Thyroid gland (tissue), 4 donors: ENCODE measurements at places on chromosomes 4 and X.

- DNase-seq: peak; percentile 35
These were observed 26.5 kb downstream of the ZNF81 start for GRCh38 chrX:47863187-47863586.

- DNase-seq: peak; percentile 46
These were observed 18.6 kb downstream of the TBC1D1 start for GRCh38 chr4:37909332-37910090.

- DNase-seq: no peak
These were observed 203.9 kb downstream of the SOWAHB start for GRCh38 chr4:76694056-76694455.

GRCh38 chr4:120692964-120693363 is 229.6 kb downstream of the PRDM5 start:
- no peak for DNase-seq

DNA sequence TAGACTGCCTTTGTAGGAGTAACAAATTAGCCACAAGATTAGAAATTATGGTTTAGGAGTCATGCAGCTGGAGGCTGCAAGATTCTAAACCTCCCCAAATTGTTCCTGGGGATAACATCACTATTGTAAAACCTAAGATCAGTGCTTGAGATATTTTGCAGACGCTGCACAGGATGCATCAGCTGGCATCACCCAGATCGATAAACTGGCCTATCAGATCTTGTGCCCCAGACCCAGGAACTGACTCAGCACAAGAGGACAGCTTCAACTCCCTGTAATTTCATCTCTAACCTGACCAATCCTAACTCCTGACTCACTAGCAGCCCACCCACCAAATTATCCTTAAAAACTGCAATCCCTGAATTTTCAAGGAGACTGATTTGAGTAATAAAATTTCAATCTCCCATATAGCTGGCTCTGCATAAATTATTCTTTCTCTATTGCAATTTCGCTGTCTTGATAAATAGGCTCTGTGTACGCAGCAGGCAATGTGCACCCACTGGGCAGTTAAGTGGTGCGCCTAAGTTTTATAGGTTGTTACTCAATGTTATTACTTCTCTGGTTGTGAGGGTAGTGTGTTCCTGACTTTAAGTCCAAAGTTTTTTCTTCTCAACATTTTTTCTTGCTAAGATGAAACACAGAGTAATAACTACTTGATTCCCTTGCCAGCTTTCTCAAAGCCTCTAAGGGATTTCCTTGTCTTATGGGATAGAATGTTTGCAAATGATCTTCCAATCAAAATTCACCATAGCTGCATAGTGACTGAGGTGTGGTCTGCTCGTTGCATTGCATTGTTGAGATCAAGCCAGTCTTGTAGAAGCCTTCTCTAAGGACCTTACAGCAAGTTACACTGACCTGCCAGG is 312.3 kb upstream of the DKK2 start:
- no peak for DNase-seq

DNA sequence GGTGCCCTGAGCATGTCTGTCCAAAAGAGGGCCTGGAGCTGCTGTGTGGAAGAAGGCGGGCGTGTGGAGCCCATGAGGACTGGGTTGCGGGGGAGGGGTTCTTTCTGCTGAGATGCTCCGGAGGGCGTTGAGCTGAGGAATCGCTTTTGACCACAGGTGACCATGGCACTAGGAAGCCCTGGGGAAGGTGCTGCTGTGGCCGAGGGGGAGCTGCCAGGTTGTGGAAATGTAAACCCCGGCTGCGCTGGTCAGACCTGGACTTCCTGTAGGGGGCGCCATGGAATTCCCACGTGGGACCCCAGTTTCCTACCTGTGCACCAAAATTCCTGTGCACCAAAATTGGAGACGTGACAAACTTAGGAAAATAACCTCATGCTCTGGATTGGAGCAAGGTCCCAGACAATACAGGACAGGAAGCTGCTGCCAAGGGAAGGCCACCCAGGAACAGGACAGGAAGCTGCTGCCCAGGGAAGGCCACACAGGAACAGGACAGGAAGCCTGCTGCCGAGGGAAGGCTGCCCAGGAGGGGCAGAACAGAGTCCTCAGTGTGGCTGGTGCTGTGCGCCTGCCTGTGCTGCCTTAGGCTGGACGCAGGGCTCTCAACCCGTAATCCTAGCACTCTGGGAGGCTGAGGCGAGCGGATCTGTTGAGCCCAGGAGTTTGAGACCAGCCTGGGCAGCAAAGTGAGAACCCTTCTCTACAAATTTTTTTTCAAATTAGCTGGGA is 28.4 kb upstream of the UVSSA start:
- no peak for DNase-seq

DNA sequence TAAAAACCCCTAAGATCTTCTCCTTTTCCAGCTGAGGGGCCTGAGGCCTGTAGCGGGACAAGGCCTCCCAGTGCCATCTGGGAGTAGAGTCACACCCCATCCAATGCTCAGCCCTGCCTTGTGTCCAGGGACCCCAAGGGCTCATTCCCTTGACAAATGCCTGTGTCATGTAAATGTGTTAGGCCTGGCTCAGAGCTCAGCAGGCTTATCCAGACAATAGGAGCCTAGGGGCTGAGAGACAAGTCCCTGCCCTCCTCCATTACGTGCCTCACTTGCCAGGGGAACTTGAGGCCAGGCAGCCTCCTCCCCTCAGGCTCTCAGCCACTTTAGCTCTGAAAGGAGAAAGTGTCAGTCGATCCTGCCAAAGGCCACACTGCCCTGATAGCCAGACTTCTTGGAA is 166.8 kb upstream of the MAMLD1 start:
- no peak for DNase-seq

DNA sequence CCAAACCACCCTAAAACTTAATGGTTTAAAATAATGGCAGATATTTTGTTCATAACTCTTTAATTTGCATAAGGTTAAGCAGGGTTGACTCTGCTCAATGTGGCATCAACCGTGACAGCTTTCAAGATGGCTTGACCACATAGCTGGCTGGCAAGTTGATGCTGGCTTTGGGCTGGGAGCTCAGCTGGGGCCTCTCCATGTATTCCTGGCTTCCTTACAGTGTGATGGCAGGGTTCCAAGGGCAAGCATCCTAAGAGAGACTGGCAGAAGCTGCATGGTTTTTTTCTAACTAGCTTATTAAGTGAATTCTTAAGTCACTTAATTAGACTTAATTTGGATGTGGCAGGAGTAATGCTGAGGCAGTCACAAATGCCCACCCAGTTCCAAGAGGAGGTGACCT is 4.5 kb downstream of the RP2 start:
- DNase-seq: peak; percentile 58

DNA sequence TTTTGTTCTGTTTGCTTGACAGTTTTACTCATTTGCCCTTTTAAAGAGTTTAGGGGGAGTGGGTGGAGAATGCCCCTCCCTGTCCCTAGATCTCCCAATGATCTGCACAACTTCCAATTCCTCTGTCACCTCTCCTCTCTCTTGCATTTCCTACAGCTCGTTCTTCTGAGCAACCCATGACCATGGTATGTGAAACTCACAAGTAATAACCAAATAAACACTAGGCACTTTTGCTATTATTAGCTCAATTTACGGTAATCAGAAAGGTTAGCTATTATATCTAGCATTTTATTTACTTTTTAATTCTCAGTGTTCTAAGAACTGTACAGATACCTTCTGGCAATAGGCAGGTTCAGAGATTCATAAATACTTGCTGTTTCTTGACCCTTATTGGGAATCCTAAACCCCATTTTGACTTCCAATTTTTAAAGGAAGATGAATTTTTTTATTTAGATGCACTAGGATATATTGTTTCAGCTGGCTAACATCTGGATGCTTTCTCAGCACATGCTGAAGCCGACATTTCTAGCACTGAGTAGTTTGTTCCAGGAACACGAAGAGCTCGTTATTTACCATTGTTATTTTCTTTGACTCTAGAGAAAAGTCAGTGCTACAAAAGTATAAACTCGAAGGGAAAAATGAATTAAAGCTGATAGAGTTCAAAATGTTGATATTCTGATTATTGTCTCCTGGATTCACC is 194.7 kb upstream of the TLL1 start:
- DNase-seq: no peak

DNA sequence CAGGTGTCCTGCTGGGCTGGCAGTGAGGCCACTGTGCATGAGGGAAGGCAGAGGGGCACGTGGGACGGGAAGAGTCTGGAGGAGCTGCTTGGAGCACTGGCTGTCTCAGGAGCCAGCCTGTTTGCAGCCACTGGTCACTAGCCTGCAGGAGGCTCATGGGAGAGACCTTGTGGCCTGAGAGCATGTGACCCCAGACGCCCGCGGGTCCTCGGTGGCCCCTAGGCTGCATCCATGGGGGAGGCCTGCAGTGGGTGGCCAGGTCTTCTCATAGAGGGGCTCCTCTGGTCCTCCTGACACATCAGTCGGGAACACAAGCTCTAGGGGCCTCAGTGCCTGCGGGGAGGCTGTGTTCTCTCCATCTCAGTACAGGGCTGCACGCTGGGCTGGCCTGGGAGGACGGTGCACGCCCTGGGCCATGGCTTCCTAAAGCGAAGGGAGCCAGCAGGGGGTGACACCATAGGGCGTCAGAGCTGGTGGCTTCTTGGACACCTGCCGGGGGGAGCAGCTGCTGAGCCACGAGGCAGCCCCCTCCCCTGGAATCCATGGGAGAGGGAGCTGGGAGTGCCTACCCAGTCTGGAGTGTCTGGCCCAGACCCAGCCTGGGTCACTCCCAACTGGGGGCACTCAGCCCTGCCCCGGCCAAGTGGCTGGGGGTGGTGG is 12.3 kb downstream of the NAT8L start:
- peak; percentile 71 for DNase-seq

DNA sequence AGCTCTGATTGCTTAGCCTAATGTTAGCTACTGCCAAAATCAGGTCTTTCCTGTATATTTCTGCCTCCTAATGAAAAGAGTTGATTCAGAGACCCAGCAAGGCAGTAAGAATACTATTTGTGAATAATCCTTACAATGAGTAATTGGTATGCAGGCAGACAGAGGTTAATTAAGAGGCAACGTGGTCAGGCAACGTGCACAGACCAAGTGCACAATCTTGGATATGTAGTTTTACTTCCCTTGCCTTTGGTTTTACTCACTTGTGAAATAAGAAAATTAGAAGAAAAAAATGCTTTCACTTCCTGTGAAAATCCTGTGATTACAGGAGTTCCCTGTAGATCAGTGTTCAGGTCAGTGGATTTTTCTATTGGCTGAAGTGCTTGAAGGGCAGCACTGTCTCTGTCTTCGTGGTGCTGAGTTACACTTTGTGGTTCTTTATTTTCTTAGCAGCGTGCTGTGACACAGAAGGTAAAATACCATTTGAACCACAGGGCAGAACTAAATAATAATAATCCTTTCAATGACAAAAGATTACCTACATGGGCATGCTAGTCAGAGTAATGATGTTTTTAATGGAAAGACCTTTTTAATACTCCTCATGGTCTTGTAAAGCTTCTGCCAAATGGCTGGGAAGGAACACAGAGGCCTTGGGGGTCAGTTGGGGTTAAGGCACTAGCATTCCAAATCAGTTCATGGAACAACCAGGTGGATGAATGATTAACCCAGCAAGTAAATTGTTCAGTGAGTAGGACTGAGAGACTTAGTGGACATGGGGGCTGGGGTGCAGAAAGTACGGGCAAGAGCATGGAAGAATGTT is 430.9 kb downstream of the MAPK10 start:
- DNase-seq: peak; percentile 34

DNA sequence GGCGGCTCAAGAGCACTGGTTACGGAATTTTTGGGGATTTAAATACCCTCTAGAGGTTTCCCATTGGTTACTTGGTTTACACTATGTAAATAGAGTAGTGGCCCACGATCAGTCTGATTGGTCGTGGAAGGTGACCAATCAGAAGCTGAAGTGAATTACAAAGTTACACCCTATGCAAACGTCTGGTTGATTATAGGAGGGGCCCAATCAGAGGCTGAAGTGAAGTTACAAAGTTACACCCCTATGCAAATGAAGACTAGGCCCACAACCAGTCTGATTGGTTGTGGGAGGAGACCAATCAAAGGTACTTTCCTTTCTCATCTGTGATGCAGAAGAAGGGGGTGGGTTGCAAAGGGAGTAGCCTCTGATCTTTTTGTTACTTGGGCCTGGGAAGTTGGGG is 45.1 kb upstream of the HSD17B10 start:
- DNase-seq: no peak

GRCh38 chrX:44343412-44344141 is at the start of gene EFHC2:
Gene EFHC2, minus strand, starts transcription at chrX:44343672. Its CDS starts 84 bp downstream, at chrX:44343588.
- DNase-seq: peak; percentile 44

GRCh38 chr4:147830987-147831386 is 99.1 kb downstream of the ARHGAP10 start:
- no peak for DNase-seq

DNA sequence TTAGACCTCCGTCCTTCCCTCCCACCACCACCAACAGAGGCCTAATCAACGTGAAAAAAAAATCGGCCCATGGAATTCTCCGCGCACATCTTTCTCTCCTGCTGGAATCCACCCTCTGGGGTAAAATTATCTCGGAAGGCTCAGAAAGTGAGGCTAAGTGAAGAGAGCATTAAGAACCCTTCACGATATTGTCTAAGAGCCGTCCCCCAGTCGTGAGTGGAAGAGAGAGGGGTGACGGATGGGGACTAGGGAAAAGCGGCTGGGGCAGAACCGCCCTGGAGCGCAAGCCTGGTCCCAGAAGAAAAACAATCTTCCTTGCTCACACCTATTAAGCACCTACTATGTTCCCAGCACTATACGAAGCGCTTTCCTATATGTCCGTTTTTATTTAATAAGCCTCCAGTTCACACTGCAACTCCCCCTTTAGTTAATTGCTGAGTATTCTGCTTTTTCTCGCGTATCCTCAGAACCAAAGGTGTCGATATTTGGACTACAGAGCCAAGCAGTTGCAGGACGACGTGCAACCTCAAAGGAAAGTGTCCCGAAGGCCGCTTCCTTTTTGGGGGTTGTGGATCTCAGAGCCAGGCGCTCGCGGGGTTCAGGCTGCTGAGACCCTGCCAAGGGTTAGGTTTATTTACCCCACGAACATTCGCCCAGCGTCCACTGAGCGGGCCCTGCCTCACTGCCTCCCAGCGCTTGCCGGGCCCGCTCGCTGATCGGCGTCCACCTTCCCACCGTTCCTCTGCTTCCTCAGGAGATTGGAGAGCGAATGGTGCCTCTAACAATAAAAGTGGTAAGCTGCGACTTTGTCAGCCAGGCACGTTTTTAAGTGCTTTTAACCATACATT is 889 bp downstream of the MGARP start:
- DNase-seq: peak; percentile 11

DNA sequence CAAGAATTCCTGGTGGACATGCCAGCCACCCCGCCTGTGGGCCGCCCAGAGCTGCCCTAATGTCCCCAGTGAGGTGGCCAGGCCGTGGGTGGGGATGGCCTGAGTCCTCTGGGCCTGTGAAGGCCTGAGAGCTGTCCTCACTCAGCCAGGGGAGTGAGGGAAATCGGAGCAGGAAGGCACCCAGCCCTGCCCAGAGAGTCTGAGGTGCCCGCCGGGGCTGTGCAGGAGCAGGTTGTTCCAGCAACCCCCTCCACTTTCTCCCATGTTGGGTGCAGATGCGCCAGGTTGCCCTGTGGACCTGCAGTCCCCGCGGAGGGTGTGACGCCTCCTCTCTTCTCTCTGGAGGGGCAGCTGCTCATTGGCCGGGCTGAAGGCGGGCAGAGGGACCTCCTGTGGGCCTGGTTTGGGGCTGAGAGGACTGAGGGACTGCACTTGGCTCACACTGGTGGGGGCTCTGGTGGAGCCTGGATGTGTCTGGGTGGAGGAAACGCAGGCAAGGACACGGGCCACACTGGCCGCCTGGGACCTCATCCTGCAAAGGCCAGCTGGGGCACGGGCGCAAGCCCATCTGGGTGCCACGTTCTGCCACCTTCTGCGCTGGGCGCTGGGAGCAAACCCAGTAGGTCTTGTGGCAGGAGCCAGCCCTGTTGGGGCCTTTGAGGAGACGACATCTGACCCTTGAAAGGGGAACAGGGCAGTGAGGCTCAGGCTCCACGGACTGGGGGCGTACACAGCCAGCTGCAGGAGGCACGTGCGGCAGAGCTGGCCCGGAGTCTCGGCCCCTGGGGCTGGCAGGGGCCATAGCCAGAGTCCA is 14.0 kb downstream of the DOK7 start:
- no peak for DNase-seq
